ENCODE measurements at places on chromosomes 4 and X.

GRCh38 chr4:77236806-77237205 lies 79.8 kb downstream of the CCNG2 start:
- DNase-seq, result no peak

GRCh38 chr4:138510053-138510452 lies 267.9 kb upstream of the SLC7A11 start:
- DNase-seq, result peak; percentile 28

DNA sequence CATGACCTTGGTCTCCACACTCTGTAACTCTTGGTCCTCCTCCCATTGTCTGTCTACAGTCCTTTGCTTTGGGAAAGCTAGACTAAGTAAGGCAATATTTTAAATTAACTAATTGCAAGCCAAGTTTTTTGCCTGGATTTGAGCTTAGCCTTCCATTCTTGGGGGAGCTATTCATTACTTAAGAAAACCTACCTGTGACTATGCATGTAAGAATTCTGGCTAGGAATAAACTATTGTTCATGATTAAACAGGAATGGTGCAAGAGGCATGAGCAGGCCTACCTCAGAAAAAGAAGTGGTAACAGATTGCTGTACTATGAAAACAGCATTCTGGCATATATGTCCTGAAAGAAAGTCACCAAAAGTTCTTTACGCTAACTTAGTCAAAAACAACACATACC lies 309.4 kb downstream of the MAPK10 start:
- DNase-seq, result peak; percentile 20

DNA sequence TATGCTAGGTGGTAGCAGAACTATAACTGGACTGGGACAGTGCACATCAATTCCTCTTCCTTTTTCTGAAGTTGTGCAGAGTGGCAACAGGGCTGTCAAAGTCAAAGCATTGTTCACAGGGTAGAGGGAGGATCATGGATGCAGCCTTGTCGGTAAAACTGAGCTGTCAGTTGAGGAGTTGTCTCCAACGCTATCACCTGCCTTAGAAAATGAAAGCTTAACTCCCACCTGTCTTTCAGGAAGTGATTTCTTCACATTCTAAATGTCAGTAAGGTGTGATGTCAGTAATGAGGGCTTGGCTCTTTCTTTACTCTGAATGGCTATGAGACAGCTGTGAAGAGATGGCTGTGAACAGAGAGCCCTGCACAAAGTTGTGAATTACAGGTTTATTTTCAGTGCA lies 66.4 kb upstream of the BANK1 start:
- DNase-seq, result no peak

GRCh38 chrX:145843146-145843904 lies 25.7 kb downstream of the SLITRK2 start:
- no peak for DNase-seq

DNA sequence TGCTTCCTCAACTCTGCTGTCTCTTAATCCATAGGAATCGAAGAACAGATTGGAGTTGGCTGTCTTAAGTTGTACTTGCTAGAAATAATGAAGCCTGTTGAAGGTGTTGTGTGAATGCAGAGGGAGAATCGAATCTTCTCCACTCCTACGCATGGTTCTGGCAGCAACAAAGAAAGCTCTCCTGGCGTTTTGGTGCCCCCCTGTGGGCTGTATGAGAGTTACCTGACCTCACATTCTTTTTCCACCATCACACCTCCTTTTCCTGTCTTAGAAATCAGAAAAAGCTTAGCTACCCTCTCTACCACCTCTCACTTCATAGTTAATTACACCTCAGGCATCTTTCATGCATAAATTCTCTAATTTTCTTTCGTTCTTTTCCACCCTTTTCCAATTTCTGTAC lies 16.3 kb downstream of the KLF8 start:
- peak; percentile 21 for DNase-seq

DNA sequence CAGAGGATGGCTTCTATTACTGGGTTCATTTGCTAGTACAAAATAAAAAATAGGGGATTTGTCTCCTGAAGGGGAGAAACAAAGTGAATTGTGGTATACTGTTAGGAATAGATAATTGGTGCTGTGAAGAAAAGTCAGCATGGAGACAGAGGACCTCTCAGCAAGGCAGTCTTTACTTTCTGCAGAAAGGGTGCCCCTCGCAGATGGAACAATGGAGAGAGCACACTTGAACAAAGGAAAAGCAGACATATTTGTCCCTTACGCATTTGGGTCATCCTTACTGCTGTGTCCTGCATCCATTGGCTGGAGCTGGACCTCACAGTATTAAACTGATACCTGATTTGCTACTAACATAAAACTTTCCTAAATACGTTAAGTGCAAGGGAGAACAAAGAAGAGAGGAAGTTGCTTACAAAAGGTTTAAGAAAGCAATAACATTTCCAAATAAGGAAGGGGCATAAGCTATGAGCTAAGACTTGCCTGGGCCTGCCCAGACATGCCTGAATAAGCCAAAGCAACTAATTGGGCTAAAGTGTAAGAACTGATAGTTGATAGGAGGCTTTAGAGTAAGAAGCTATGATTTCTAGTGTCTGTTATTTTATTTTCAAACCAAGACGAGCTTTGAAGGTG lies 83.8 kb downstream of the CCKAR start:
- no peak for DNase-seq

DNA sequence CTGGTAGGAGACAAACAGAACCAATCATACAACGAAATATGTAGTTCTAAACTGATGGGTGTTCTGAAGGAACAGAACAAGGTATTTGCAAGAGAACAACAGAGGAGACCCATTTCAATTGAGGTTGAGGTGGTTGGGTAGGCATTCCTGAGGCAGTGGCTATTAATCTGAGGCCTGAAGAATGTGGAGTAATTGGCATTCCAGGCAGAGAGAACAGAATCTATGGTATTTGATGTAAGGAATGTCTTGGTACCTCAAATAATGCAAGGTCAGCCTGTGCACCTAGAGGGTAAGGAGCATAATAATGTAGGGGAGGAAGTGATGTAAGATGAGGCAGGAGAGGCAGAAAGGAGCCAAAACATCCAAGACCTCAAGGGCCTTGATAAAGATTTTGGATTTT lies 109.5 kb upstream of the TEX13C start:
- DNase-seq, result no peak

DNA sequence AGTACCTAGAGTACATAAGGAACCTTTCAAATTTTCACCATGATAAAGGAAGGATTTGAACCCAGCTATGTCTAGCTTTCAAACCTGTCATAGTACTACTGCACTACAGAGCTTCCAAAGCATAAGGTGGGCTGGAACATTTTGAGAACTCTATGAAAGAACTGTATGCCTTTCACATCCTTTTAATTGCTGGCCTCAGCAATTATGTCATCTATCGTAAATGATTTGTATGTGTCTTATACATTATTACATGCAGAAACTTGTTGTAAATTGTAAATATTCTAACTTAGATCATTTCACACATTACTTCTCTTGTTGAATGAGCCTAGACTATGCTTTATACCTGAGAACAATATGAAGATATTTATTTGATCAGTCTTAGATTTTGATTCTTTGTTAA lies 220.7 kb downstream of the HEPH start:
- no peak for DNase-seq

GRCh38 chr4:87363552-87363951 lies 27.4 kb downstream of the HSD17B11 start:
- peak; percentile 5 for DNase-seq

DNA sequence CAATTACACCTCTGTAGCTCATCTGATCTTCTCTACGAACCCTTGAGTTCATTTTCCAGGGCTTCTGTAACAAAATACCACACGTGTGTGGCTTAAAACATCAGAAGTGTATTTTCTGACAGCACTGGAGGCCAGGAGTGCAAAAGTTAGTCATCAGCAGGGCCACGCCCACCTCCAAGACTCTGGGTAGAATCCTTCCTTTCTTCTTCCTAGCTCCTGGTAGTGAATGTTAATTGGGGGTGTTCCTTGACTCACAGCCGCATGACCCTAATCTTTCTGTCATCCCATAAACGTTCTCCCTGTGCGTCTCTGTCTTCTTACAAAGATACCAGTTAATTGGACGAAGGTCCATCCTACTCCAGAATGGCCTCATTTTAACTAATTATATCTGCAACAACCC lies 115.0 kb downstream of the TRIML1 start:
- no peak for DNase-seq

DNA sequence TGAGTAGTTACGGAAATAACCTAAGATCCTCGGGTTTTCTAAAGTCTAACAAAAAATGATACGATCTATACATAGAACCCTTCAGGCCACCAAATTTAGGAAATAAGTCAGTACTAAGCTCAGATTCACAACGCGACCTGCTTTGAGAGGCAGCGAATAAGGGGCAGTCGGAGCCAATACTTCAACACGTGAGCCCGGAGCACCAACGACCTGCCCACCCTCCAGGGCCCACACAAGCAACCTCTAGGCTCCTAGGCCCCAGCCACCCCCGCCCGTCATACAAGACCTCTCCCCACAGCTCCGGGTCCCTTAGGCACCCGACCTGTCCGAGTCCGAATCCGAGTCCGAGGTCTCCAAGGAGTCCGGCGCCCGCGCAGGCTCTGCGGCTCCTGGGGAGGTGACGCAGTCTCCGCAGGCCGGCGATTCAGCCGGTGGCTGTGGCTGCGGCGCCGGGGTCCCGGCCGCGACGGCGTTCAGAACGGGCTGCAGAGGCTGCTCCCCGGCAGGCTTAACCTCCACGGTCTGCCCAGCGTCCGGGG lies 580 bp downstream of the NAF1 start:
- DNase-seq, result peak; percentile 9

DNA sequence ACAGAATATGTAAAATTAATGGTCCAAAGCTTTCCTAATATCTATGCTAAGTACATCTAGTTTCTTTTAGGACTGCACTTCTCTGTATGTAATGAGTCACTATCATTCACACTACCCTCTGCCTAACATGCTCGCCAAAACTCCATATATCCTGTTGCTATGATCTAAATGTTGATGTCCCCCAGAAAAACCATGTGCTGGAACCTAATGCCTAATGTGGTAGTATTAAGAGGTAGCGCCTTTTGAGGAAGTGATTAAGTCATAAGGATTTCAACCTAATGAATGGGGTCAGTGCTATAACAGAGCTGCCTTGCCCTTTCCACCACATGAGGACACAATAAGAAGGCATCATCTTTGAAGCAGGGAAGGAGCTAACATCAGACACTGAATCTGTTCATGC lies 34.9 kb upstream of the NFKB1 start:
- peak; percentile 14 for DNase-seq

- DNase-seq, result peak; percentile 58
These were observed 760.6 kb upstream of the EPHA5 start for GRCh38 chr4:66430856-66431255.

GRCh38 chr4:24489870-24490269 lies 94.5 kb downstream of the DHX15 start:
- peak; percentile 31 for DNase-seq

GRCh38 chrX:102723456-102723855 lies 2.9 kb downstream of the GPRASP3 start:
- DNase-seq, result no peak

GRCh38 chr4:141571362-141571761 lies 65.0 kb upstream of the IL15 start:
- DNase-seq, result peak; percentile 56

GRCh38 chr4:8343262-8343966 lies 73.9 kb downstream of the HTRA3 start:
- no peak for DNase-seq

DNA sequence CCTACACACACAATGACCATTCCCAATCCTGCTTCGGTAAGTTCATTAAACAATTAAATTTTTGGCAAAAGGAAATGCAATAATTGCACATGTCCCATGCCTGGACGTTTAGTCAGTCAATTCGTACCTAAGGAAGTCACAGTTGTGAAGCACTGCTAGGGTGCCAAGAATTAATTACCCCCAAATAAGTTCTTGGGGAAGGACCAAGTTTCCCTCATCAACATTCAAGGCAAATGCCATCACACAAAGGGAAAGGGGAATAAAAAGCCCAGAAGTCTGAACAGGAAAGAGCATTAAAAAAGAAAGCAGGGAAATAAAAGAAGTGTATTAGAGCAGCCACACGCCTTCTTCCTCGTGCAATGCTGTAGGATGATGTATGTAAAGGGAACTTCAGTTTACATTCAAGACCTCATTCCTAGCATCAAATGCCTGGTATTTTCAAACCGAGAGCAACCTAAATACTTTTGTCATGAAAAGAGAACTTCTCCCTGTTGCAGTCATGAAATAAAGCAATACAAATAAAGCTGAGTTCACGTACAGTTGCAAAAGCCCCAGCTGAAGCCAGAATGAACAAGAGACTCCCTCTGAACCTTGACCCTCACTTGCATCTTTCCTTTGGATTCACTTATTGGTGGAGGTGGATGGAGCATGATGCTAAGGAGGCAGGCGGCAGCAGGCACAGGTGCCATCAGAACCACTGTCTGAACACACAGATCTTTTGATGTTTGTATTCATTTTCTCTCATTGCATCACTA lies 124.0 kb upstream of the PPARGC1A start:
- DNase-seq, result no peak

- DNase-seq, result peak; percentile 92
These were observed 3.2 kb upstream of the CLOCK start for GRCh38 chr4:55549888-55550287.

- DNase-seq, result no peak
These were observed 672 bp downstream of the TCEAL3 start for GRCh38 chrX:103608306-103608963.

Data from fibroblast of upper back skin (primary cell).